Hematopoietic multipotent progenitor cell treated with erythropoietin and hydrocortisone succinate and interleukin-3 and kit ligand, for 6 days (in vitro differentiated cells): ENCODE measurements at places on chromosomes 2 and 18.
A peak's percentile ranks its signal among the peaks of the same experiment; 100 is the strongest.

- no peak for DNase-seq
Observed at GRCh38 chr2:108586116-108586515, 51.8 kb downstream of the LIMS1 start.

- DNase-seq = no peak
Observed at GRCh38 chr2:11031876-11032275, 120.1 kb downstream of the KCNF1 start.

GRCh38 chr2:36493306-36493705 lies 104.7 kb downstream of the FEZ2 start:
- DNase-seq = no peak

- DNase-seq = no peak
Observed at GRCh38 chr2:5230855-5231254, 461.3 kb upstream of the SOX11 start.

GRCh38 chr2:586641-587076 lies 90.5 kb downstream of the TMEM18 start:
- DNase-seq = no peak

- no peak for DNase-seq
Observed at GRCh38 chr2:9093324-9093723, 89.8 kb upstream of the MBOAT2 start.

DNA sequence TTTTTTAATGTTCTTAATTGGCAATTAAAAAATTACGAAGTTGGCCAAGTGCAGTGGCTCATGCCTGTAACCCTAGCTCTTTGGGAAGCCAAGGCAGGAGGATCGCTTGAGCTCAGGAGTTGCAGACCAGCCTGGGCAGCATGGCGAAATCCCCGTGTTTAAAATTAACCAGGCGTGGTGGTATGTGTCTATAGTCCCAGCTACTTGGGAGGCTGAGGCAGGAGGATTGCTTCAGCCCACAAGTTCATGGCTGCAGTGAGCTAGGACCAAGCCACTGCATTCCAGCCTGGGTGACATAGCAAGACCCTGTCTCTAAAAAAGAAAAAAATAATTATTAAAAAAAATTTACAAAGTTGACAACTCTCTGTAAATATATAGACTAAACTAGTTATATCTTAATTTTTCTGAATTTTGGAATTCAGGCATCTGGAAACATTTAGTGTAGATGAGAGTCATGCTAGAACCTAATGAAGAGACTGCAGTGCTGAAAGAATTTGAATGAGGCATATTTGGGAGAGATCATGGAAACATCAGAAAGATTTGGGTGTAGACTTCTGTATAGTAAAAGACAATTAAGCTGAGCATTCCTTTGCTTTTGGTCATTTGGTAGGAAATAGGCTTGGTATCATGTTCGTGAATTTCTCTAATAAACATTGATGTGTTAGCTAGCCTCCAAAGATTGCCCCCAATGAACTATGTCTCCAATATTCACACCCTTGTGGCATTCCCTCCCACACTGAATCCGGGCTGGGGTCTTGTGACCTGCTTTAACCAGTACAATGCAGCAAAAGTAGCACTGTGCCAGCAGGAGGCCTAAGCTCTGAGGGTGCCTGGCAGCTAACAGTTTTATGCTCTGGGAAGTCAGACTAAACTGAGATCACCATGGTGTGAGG lies 4.2 kb upstream of the ROCK1 start:
- DNase-seq = peak; percentile 26

DNA sequence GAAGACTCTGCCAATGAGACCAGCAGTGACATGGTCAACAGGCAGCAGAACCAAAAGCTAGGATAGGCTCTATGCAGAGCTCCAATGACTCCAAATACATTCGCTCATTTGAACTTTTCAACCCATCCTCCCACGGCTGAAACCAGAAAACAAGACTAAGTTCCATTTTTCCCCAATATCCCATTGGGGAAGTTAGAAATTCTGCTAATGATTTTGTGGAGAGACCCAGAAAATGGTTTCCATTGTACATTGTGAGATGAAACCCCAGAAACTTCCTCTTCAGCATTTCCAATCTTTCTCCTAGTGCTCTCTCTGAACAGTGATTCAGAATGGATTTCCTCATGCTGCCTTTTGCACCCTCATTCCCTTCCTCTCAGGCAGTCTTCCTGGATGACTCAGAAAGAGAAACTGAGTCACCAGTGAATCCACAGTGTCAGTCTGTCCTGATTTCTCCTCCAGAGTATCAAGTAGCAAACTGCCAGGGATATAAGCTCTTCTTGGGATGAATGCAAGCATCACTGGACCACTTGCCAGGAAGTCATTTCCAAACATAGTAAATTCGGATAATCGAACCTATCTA lies 467.7 kb upstream of the ID2 start:
- DNase-seq = no peak

DNA sequence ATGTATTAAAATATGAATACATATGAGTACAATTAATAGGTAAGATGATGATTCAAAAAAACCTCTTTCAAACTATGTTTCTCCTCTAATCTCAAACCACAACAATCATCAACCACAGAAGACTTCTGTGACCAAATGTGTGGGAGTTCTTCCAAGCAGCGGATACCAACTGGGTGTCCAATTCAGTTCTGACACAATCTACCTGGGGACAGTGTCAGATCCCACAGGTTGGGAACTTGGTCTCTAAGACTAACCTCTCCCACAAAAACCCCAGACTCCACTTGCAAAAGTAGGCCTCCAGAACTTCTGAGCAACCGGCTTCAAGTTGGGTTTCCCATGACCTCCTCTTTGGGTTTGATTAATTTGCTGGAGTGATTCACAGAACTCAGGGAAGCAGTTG lies 26.9 kb downstream of the FASTKD1 start:
- DNase-seq = no peak

GRCh38 chr2:196427986-196428634 lies 211.4 kb upstream of the CCDC150 start:
- peak; percentile 2 for DNase-seq

DNA sequence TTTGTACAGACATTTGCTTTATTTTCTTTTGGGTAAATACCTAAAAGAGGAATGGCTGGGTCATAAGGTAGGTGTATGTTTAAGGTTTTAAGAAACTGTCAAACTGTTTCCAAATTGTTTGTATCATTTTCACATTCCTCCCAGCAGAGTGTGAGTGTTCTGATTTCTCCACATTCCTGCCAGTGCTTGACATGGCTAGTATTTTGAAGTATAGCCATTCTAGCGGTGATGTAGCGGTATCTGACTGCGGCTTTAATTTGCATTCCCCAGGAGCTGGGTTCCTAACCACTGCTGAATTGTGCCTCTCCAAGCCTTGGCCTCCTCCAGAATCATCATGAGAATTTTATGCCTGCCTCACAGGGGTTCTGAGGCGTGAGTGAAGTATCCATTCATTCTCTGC lies 61.8 kb upstream of the ARL4C start:
- no peak for DNase-seq

DNA sequence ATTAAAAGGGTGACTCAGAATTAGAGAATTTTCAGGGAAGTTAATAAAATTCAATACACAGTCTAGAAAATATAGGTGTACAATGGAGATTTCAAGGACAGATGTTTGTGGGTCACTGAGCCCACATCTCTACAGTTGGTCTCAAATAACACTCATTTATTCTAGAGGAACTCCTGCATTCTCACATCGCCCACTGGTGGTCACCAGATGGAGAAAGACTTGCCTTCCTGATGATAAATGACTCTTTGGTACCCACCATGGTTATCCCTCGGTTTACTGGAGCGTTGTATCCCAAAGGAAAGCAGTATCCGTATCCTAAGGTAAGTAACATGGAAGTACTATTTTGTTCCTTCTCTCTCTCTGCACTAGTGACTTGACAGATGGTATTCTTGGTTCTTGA lies 1297.1 kb downstream of the DPP10 start:
- peak; percentile 7 for DNase-seq

- peak; percentile 83 for DNase-seq
Observed at GRCh38 chr2:96507957-96508520, 2.9 kb upstream of the NEURL3 start.

- DNase-seq = no peak
Observed at GRCh38 chr2:114922076-114922475, 479.6 kb downstream of the DPP10 start.

GRCh38 chr2:55311444-55311870 lies 42.4 kb upstream of the MTIF2 start:
- peak; percentile 35 for DNase-seq

DNA sequence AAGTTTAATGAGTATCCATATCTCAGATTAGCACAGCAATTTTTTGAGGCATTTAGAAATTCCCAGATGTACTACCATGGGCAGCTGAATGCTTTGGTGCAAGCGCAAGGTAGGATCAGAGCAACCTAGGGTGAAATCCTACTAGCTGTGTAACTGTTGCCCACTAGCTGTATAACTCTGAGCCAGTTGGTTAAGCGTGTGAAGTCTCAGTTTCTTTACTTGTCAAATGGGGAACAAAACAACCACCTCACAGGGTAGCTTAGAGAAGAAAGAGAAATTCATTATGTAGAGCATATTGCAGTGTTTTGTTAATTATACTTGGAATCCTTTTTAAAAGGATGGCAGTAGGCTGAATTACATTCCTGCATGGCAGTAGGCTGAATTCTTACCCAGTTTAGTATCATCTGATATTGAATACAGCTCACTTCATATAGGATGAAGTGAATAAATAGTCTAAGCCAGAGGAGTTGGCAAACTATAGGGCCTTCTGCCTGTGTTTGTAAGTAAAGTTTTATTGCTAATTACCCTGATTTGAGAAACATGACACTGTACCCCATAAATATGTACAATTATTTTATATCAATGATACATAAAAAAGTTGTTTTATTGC lies 180.7 kb downstream of the PLCL1 start:
- no peak for DNase-seq

DNA sequence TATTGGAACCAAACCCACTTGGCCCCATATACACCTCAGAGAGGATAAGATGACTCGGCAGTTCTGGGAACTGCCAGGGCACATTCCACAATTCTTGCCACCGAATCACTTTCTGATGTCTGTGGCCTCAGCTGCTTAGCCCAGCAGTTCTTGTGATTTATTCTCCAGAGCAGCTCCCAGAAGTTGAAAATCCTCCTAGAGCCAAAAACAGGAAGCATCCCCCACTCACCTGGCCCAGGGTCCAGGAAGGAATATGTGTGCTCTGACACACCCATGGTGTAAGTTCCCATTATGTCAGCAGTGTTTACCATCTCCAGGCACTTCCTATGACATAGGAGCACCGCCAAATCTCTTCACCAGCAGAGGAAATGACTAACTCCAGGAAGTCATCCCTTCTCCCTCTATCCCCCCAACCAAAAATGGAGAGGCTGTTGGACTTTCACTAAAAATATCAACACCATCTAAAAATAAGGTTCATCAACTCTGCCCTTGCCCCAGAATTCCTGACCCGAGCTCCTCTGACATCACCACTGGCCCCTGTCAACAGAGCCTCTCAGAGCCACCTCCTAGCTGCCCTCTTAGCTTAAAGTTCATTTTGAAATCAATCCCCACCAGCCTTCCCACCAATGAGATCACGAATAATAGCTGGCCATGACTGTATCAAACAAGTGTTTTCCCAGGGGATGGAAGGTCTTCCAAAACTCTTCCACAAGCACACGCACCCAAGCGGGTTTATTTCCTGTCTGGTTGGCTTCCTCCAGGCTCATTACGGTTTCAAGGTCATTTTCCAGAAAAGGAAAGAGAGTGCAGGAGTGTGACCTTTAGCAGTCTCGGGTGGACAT lies 223.1 kb upstream of the PARD3B start:
- DNase-seq = no peak

DNA sequence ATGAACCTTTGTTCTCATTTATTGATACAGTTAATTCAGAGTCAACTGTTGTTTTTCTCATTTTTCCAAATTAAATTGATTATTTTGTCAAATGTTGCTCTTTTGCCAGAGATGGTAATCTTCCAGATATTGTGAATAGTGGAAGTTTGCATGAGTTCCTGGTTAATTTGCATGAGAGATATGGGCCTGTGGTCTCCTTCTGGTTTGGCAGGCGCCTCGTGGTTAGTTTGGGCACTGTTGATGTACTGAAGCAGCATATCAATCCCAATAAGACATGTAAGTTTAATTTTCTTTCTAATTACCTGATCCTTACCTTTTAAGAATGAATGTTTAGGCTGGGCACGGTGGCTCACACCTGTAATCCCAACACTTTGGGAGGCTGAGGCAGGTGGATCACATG lies 7.8 kb downstream of the CYP20A1 start:
- peak; percentile 39 for DNase-seq

GRCh38 chr18:47863041-47863440 lies 67.4 kb downstream of the SMAD2 start:
- no peak for DNase-seq

GRCh38 chr2:60385648-60386047 lies 167.8 kb downstream of the BCL11A start:
- peak; percentile 26 for DNase-seq

DNA sequence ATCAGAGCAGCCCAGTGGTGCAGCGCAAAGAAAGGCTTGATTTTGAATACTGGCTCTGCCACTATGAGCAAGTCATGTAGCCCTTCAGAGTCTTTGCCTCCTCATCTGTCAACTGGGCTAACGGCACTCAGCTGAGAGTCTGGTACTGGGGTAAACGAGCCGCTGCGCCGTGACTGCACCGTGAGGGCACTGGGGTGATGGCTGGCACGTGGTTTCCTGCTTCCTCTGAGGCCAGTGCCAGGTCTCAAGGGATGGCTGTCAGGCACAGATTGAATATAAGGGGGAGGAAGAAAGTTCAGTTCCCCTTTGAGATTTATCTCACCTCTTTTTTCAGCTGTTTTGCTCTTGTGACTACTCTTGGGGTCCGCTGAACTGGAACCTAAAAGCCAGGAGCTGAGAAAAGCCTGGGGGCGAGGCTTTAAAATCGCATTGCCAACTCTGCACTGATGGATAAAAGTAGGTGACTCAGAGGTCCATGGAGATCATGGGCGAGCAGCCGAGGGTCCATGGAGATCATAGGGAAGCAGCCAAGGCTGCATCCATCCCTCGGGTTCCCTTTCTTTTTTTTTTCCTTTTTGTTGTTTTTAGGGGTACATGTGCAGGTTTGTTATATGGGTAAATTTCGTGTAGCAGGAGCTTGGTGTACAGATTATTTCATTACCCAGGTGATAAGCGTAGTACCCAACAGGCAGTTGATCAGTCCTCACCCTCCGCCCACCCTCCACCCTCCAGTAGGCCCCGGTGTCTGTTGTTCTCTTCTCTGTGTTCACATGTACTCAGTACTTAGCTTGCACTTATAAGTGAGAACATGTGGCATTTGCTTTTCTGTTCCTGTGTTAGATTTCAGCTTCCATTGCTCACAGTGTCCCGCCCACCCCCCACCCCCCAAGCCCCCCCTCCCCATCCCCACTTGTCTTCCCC lies 114.3 kb downstream of the SPP2 start:
- DNase-seq = no peak

GRCh38 chr18:5503740-5504139 lies 40.1 kb downstream of the EPB41L3 start:
- DNase-seq = no peak

GRCh38 chr2:30351116-30351515 lies 95.9 kb upstream of the LCLAT1 start:
- no peak for DNase-seq
